ENCODE measurements at places on chromosomes 16 and 17.

GRCh38 chr17:42989141-42989540 lies 8.8 kb downstream of the RUNDC1 start:
- no peak for DNase-seq

GRCh38 chr16:87595712-87596111 lies 6.6 kb upstream of the JPH3 start:
- no peak for DNase-seq

DNA sequence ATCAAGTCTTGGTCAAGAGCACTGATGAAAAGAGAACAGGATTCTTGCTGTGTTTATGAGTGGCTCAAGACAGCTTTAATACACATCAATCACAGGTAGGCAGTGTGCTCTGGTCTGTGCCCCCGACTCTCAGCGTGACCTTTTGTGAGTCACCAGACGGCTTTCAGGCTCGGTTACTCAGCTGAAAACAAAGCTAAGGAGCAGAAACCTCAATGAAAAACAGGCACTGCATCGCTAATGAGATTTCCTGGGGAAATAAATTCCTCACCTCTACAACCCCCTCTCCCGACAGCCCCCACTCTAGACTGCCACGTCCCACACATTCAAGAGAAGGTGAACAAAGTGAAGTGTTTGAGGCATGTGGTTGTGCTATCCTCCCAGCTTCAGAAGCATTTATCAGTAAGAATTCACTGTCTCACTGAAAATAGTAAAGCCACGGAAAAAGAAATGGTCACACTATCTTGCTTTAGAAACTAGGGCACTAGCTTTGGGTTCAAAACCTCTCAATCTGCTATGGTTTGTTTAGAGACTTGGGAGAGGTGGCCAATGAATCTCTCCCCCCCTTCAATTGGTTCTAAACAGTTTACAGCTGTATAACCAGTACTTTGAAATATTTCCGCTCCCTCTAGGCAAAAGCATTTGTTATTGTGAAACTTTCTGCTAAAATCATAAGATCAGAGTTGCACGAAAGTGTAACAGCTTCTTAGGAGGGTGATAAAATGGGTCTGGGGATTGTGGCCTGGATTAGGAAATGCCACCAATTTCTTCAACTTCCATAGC lies 199.5 kb upstream of the PMFBP1 start:
- DNase-seq = no peak

DNA sequence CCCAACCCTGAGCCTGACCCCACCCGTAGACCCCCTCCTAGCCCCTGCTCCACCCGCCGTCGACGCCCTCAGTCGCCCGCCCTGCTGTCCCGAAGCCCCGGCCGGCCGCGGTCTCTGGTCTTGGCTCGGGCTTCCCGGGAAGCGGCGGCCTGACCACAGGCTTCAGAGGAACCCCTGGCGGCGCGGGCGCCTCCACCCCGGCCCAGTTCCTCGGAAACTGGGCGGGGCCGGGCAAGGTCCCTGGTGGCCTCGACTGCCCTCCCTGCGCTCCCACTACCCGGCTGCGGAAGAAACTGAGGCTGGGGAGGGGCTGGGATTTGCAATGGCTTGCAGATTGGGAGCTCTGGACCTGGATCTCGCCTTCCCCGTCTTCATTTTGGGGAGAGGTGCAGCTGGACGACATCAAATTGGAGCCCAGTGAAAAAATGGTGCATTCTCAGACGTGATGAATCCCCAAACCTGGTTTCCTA lies 692 bp upstream of the SOCS1 start:
- peak; percentile 21 for DNase-seq

- DNase-seq = no peak
Measured at GRCh38 chr16:48212033-48212432, 32.1 kb upstream of the LONP2 start.

GRCh38 chr17:74950207-74950606 lies 14.5 kb downstream of the OTOP3 start:
- no peak for DNase-seq

DNA sequence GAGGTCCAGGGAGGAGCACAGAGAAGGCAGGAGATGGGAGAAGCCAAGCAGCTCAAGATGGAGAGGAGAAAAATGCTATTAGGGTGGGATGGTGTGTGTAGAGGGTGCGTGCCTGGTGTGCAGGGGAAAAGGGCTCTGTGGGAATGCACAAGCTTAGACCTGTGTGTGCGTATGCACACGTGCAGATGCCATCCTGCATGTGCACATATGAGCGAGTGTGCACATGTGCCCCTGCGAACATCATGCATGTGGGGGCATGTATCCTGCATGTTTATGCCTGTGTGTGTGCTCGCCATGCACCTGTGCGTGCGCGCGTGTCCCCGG lies 438 bp upstream of the KCNJ12 start:
- DNase-seq = no peak

GRCh38 chr17:43634591-43635125 lies 27.1 kb downstream of the MEOX1 start:
- DNase-seq = no peak

DNA sequence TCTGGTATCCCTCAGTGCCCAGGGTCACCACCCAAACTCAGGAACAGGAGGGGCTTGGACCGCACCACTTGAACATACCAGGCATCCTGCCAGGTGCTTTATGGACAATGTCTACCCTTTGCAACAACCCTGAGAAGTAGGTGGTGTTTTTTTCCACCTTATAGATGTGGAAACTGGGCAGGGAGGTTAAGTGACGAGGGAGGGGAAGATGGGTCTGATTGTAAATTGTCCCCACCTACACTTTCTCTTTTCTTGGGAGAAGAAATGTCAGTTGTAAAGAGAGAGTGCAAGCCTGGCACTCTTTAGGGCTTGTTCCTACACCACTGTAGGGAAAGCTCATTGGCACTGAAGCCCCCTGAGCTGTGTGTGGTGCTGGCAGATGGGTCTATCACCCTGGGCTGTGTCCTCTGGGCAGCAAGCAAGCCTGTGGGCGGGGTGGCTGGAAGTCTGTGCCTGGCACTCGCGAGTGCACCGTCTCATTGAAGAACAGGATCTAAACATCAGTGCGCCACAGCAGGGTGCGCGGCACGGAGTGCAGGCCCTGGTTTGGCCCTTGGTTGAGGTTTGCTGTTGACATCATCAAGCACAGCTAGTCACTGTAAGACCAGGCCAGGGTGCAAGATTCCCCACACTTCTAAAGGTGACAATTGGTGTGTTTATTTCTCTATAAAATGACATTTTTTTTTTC lies 15.1 kb downstream of the NOD2 start:
- DNase-seq = peak; percentile 65

GRCh38 chr17:63954402-63955063 lies 18.2 kb downstream of the SCN4A start:
- DNase-seq = no peak

- DNase-seq = no peak
Measured at GRCh38 chr16:23152386-23153178, 3.3 kb upstream of the USP31 start.

DNA sequence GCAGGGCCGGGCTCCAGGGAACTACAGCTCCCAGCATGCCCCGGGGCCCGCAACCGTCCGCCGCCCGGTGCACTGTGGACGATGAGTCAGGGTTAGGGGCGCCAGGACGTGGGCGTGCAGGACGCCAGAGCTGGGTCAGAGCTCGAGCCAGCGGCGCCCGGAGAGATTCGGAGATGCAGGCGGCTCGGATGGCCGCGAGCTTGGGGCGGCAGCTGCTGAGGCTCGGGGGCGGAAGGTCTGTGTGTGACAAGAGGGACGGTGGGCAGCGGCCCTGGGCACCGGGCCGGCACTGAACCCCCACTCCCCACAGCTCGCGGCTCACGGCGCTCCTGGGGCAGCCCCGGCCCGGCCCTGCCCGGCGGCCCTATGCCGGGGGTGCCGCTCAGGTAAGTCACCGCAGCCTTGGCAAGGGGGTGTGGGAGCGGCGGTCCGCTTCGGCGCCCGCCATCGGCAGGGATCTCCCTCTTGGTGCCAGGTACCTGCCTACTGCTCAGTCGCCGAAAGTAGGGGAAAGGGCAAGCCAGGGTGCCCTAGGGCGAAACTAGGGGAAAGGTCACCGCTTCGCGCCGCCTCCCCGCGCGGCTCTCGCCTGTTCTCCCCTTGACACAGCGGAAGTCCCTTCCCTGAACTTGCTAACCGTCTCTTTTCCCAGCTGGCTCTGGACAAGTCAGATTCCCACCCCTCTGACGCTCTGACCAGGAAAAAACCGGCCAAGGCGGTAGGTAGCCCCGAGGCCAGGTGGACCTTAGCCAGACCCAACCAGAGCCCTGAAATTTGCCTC lies at the start of the genes ACADVL and DLG4:
ACADVL (plus strand) TSS at position 127 of the 781 bp plus-strand sequence; CDS start at position 174, 47 bp downstream.
DLG4 (minus strand) TSS at position 25 of the 781 bp plus-strand sequence.
- peak; percentile 71 for DNase-seq

GRCh38 chr17:74641958-74642298 lies 18.4 kb upstream of the CD300E start:
- no peak for DNase-seq

GRCh38 chr16:13483121-13483520 lies 436.8 kb upstream of the ERCC4 start:
- DNase-seq = no peak

GRCh38 chr17:77409282-77410161 lies 268.8 kb downstream of the SEC14L1 start:
- no peak for DNase-seq

GRCh38 chr17:8080799-8081219 lies 6.7 kb downstream of the ALOX12B start:
- no peak for DNase-seq

DNA sequence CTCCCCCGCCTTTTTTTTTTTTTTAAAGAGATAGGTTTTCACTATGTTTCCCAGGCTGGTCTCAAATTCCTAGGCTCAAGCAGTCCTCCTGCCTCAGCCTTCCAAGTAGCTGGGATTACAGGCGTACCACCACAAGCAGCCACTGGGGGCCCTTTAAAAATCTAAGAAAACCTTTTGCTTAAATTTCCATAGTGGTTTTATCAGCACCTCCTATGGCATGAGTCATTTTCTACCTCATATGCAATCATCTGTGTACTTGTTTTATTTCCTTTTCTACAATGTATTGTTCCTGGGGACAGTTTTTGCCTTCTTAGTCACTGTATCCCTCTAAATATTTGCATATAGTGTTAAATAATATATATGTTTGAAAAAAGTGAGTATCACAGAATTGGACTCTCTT lies 29.2 kb downstream of the GNA13 start:
- peak; percentile 42 for DNase-seq

DNA sequence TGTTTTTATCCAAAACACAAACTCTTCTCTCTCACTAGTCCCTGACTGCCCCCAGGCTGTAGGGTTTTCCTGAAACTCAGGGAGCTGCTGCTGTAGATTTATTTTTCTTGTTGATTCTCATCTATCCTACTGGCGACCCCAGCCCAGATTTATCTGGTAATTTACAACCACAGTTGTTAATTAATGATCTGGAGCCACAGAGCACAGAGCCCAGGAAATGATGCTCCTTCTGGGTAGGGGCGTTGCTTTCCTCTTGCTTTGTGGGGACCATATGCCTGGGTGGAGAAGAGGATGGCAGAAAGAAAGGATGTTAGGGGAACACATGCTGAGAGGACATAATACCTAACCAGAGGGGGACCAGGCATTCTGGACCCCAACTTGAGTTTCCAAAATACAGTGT lies 7.4 kb upstream of the ETV4 start:
- DNase-seq = no peak

GRCh38 chr17:67554634-67555033 lies 163.1 kb upstream of the NOL11 start:
- no peak for DNase-seq

GRCh38 chr16:65624666-65625065 lies 502.8 kb upstream of the CDH11 start:
- peak; percentile 65 for DNase-seq

DNA sequence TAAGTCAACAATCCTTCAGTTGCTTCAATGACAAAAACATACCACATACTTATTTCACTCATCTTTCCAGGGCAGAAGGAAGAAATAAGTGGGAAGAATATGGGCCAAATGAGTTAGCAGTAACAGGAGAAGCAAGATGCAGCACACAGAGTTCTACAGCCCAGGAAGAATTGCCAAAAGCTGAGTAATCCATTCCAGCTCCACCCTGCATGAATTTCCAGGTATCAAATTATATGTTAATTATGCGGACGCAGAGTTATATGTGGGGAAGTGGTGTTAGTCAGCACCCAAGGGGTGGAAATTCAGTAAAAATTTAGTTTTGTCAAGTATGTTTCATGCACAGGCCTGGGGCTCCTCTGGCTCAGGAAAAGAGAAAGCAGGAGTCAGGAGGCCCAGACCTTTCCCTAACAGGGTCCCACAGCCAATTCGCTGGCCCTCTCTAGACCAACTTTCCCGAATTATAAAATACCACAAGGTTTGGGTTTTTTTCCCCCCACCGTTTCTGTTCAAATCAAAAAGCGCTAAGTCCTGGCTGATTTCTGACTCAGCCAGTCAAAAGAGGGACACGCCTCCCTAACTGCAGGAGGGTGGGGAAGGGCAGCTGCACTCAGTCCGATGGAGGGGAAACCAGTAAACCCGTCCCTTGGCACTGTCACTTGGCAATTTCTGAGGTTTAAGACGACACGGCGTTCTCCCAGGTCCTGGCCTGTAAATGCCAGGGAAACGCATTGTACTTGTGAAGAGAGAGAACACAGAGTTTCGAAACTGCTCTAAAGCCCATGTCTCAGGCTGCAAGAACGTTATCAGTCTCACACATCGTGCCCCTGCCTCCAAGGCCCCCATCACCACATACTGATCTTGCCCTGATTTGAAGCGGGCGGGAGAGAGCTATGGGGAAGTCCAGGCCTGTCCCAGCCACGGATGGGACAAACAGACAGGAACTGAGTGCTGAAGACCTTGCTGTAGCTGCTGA lies 58.1 kb downstream of the ZFHX3 start:
- peak; percentile 10 for DNase-seq

DNA sequence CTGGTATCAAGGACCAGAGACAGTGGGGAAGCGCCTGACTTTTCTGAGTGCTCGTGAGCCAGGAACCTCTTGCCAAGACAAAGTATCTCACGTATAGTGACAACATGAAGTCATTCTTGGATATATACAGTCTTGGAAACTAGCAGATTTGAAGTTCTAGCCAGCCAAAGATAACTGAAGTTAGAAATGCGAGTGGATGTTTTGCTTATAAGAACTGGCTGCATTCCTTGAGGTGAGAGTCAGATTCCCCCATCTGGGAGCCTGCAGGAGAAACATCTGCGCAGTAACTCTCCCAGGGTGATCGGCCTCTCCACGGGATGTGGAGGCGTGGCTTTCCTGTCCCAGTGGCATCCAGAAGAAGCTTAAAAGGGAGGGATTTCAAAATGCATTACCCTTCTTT lies 89.8 kb downstream of the SHISA6 start:
- DNase-seq = no peak

DNA sequence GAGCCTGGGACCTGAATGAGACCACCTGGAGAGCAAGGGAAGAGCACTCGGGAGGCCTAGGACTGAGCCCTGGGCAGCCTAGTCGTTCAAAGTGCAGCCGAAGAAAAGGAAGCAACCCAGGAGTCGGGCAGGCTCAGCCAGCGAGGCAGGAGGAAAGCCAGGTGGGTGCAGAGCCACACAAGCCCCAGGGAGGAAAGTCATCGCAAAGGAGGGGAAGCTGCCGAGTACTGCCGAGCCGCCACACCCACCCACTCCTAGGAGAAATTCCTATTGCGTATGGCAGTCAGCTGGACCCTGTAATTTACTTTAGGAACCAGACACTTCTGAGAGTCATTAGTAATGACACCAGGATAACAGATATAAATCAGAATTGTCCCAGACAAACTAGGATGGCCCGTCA lies 187.6 kb downstream of the KATNIP start:
- no peak for DNase-seq

Measured in MV-4-11 (cell line).